ENCODE measurements at places on chromosomes 7 and 10. TPM values are rescaled to one million over a fixed set of nuclear protein-coding genes. Genes with fewer than 3 reads are reported as not detected.

GRCh38 chr7:79398138-79398749 is 55.2 kb downstream of the MAGI2 start:
- no peak for DNase-seq
- H3K4me1 ChIP-seq: no peaks in the 10 kb centered on the region

DNA sequence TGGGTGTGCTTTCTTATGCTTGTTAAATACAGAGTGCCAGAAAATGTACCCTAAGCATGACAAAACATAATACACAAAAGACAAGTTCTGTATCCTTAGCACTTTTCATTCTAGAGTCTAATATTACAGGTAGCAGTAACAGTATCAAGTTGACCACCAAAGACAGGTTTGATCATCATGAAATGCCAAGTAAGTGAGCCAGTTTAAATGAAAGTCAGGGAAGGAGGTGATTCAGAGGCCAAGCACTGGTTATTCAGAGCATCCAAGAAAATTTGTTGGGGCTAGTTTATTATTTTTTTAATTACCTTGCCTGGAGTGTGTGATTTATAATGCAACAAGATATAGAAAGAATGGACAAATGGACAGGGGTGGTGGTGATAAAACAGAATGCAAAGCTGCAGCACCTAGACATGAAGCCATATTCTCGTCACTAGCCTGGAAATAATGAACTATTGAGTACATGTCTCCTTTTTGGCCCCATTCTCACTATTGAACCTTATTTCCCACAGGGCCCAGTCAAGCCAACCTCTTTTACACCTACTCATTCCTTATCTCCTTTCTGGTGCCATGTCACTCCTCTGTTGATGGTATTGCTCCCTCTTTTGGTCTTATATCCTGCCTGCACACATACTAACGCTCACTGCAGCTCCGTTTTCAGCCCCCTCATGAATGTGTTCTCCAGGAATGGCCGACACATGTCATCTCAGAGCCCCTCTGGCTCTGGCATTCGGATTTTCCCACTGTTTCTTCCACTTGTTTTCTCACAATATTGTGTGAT is 78.6 kb upstream of the GLCCI1 start:
- H3K27ac ChIP-seq: no peak overlapping the region
- H3K36me3 ChIP-seq: peaks cover 8% of the 10 kb centered on the region
- no peak for DNase-seq
- H3K4me3 ChIP-seq: no peak overlapping the region

GRCh38 chr10:23692736-23693135 is 253.9 kb downstream of the OTUD1 start:
- H3K36me3 ChIP-seq: no peaks in the 10 kb centered on the region
- peaks cover 62% of the 10 kb centered on the region for H3K27me3 ChIP-seq
- no peak overlapping the region for H3K4me3 ChIP-seq

GRCh38 chr7:31151849-31152248 is 99.7 kb downstream of the ADCYAP1R1 start:
- no peak for DNase-seq

- H3K36me3 ChIP-seq: no peaks in the 10 kb centered on the region
- no peaks in the 10 kb centered on the region for H3K27me3 ChIP-seq
Observed at GRCh38 chr10:83541046-83541445, 598.3 kb upstream of the GHITM start.

DNA sequence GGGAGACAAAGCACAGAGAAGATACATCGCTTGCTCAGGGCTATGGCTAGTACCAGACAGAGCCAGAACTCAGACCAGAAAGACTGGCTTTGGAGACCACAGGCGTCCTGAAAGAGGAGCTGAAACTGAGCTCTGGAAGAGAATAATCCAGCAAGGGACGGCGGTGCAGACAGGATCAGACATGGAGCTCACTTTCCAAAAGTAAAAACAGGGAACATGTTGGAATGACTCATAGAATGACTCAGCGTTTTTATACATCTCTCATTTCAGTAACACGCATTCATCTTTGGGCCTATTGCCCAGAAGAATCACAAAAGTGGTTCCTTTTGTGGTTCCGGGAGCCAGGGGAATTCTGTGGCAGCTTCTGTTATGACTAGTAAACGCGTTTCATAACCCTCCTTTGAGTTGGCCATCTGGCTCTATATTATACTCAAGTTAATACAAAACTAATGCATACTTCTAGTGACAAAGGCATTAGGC is 37.2 kb downstream of the PLEKHS1 start:
- no peaks in the 10 kb centered on the region for H3K4me1 ChIP-seq
- no peaks in the 10 kb centered on the region for H3K27me3 ChIP-seq
- no peak overlapping the region for H3K27ac ChIP-seq
- no peak overlapping the region for H3K4me3 ChIP-seq

DNA sequence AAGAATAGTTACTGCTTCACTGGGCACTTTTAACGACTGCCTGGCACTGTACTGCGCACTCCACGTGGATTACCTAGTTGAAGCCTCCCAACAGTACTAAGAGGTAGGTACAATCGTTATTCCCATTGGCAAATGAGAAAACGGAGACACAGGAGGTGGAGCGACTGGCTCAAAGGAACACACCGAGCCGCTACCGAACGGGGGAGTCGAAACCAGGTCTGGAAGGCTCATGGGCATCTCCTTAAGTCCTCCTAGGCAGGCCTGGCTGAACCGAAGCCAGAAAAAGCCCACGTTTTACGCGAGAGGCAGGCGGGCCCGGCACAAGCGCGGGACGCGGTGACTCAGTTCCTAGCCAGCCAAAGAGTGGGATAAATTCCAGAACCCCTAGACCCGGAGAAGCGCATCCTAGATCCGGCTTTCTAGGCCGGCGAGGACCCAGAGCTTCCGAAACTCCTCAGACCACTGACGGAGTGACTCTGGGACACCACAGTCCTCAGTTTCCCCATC is 472 bp downstream of the PDAP1 start:
- peaks cover 48% of the 10 kb centered on the region for H3K4me1 ChIP-seq
- peak overlapping the region; percentile 92 for H3K27ac ChIP-seq
- DNase-seq: peak; percentile 49
- H3K36me3 ChIP-seq: peaks cover 35% of the 10 kb centered on the region
- H3K4me3 ChIP-seq: peak overlapping the region; percentile 89

DNA sequence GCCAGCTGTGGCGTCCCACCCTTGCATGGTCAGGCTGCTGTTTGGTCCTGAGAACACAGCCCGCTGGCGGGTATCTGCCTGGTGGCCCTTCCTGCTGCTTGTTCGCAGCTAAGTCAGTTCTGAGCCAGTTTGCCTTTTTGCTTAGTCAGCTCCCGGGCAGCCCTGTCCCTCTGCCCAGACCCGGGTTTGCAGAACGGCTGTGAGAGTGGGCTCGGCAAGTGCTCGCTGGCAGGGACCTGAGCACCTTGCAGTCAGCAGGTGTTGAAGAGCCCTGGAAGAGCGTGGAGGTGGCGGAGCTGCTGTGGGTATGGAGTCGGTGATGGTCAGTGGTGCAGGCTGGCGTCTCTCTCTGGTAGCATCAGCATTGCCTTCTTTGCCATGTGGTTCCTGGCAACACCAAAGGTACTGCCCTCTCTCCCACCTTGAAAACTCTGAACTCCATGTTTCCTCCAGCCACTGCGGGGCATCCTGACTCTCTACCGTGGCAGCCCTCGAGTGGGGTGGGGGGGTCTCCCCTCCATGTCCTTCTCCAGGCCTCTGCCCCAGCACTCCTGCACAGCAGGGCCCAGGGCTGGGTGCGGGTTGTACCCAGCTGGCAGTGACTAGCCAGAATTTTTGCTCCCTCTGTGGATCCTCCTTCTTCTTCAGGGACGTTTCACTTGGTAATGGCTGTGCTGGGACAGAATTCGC is 4.6 kb downstream of the INPP5A start:
- no peak for DNase-seq
- H3K27ac ChIP-seq: no peak overlapping the region
- peaks cover 9% of the 10 kb centered on the region for H3K36me3 ChIP-seq
- H3K4me3 ChIP-seq: no peak overlapping the region
- H3K4me1 ChIP-seq: peaks cover 83% of the 10 kb centered on the region

DNA sequence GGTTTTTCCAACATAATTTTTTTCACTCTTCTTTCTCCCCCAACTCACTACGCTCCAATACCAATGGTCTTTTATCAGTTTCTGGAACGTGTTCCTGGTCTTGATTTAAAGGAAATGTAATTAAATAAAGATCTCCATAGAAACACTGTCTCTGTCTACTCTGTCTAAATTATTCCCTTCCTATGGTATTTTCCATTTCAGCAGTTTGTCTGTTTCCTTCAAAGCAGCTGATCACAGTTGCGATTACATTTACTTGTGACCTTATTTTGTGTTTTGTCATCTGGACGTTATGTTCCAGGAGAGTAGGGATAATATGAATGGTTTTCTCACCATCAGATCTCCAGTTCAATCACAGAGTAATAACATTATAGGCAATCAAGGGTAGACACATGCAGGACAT is 359.2 kb downstream of the NRG3 start:
- no peaks in the 10 kb centered on the region for H3K27me3 ChIP-seq
- no peak overlapping the region for H3K4me3 ChIP-seq
- no peak for DNase-seq
- no peaks in the 10 kb centered on the region for H3K36me3 ChIP-seq
- H3K4me1 ChIP-seq: no peaks in the 10 kb centered on the region

GRCh38 chr7:104065491-104065890 is 76.0 kb upstream of the RELN start:
- DNase-seq: no peak
- H3K36me3 ChIP-seq: no peaks in the 10 kb centered on the region
- peaks cover 11% of the 10 kb centered on the region for H3K27me3 ChIP-seq
- H3K4me3 ChIP-seq: no peak overlapping the region

DNA sequence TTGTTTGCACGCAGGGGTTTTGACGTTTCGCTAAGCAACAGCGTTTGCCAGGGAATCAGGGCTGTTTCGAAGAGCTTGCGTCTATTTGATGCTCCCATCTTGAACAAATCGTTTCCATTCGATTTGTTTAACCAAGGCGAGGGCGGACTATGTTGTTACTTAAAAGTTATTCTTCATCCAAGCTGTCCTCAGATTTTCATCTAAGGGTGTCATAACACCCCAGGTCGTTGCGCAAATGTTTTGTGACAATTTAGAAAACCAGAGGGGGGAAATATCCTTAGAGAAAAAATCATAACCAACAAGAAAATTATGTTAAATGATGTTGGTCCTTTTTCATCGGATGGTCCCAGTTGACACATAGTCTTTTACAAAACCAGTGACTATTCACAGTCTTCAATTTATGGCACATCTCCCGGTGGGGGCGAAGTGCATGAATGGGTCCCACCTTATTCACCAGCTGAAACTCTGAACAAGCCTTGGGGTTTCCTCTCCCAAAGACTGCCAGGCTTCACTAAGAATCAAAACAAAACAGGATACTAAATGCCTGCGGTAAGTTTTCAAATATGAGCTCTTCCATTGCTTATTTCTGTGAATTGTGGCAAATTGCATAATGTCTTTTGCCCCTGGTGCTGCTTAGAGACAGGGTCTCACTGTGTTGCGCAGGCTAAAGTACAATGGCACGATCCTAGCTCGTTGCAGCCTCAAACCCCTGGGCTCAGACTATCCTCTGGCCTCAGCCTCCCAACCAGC is 109.9 kb downstream of the REEP3 start:
- no peaks in the 10 kb centered on the region for H3K36me3 ChIP-seq
- peaks cover 16% of the 10 kb centered on the region for H3K4me1 ChIP-seq
- H3K27ac ChIP-seq: peak overlapping the region; percentile 76
- H3K27me3 ChIP-seq: no peaks in the 10 kb centered on the region

Gene SLC26A4
- total RNA-seq: 0.74 TPM

Gene MYO3A
- not detected for total RNA-seq

All from activated naive CD4-positive, alpha-beta T cell treated with anti-CD3 and anti-CD28 coated beads for 36 hours (primary cell).